ENCODE measurements at places on chromosomes 12 and 14.

DNA sequence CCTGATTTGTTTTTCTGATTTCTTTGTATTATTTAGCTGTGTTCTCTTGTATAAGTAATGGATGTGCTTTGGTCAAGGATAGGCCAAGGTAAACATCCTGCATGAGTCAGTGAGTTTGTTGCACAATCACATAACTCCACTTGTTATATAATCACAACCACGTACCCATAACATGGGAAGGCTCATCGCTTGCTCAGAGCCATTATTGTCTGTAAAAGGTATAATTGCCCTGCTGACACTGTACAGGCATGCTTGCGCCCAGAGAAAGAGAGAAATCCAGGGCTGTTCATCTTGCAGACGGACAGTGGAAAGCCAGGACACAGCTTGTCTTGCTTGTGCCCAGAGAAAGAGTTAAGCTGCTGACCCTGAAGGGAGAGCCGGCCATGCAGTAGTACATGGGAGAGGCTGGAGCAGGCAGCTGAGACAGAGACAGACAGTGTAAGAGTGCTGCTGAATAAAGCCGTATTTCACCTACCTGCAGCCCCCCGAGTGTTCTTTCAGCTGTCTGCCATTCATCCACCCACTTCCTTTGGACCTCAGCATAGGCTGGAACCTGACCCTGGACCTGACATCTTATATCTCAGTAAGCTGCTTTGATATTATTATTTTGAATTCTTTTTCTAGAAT is 174.7 kb upstream of the DAAM1 start:
- DNase-seq: peak; percentile 2

- no peak for DNase-seq
These were observed 64.6 kb downstream of the BEGAIN start for GRCh38 chr14:100522616-100523099.

DNA sequence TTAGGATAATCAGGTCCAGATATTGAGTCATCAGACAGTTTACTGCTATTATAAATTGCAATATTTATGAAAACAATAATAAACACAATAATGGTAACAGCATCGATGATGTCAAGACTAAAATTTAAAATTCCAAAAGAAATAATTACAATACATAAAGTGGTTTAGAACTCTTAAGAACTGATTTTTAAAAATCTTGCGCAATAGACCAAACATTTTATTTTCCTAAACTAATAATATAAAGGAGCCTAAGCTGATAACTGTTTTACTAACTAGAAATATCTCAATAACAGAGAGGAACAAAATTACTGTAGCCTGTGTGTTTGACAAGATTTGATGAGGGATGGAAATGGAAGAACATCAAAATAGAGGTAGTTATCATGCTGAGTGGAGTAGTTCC is 93.9 kb upstream of the TRHDE start:
- DNase-seq: no peak

- no peak for DNase-seq
These were observed 78.0 kb upstream of the SSTR1 start for GRCh38 chr14:38129705-38130104.

GRCh38 chr12:102479939-102480338 is 424 bp downstream of the IGF1 start:
- DNase-seq: no peak

GRCh38 chr12:26097046-26097878 is 27.6 kb downstream of the BHLHE41 start:
- peak; percentile 89 for DNase-seq

- no peak for DNase-seq
These were observed 41.7 kb downstream of the TSPAN11 start for GRCh38 chr12:30968211-30968610.

GRCh38 chr14:87686746-87687145 is 306.2 kb downstream of the GALC start:
- no peak for DNase-seq

GRCh38 chr14:25113394-25113793 is 63.4 kb upstream of the STXBP6 start:
- DNase-seq: no peak

DNA sequence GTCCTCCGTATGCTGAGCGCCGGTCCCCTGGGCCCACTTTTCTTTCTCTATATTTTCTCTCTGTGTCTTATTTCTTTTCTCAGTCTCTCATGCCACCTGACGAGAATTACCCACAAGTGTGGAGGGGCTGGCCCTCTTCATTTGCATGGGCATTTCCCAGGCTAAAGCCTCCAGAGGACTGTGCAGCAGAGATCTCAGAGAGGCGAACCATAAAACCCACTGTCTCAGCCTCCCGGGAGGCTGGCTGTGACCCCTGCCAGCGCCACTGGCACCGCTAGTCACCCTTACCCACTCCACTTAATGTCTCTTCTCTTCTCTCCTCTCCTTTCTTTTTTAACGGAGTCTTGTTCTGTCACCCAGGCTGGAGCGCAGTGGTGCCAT is 7.1 kb upstream of the SERPINA9 start:
- no peak for DNase-seq

- DNase-seq: no peak
These were observed 25.0 kb upstream of the GSG1 start for GRCh38 chr12:13128291-13128965.

DNA sequence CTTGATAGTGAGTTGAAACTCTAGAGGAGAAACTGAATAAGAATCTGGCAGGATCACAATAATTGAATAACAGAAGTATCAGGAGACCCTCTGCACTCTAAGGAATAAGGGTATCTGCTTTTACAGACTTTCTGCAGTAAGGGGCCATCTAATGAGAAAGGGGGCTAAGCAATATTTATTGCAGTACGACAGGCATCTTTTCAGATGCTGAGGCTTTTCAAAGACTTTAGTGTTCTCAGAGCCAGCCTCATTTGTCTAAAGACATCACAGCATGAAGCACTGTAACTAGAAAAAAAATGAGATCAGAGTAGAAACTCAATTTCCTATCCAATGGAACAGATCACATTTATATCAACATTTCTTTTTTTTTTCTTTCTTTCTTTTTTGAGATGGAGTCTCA is 22.2 kb downstream of the PPTC7 start:
- DNase-seq: no peak

GRCh38 chr12:121033625-121034349 is 5.3 kb downstream of the OASL start:
- DNase-seq: peak; percentile 70

DNA sequence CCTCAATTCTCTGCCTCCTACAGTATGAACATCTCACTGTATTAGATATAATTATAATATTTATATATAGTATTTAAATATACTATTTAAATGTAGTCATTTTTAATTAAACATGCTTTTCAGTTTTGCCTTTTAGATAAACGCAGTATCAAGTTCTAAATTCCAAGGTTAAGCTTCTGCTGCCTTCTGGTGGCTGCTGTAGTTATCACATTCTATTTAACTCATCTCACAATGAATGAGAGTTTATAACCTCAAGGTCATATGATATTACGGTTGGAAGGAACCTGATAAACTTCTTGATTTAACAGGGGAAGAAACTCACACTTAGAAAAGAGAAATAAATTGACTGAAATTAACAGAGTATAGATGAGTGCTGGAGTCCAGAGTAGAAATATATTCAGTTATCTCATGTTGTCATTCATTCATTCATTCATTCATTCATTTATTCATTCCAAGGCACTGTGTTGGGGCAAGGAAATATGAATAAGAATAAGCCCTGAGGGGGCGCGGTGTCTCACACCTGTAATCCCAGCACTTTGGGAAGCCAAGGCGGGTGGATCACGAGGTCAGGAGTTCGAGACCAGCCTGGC is 31.9 kb downstream of the GUCY2C start:
- peak; percentile 50 for DNase-seq

GRCh38 chr14:61296151-61296550 is 15.0 kb upstream of the TMEM30B start:
- no peak for DNase-seq

GRCh38 chr14:59190372-59190771 is 1.9 kb downstream of the DAAM1 start:
- peak; percentile 18 for DNase-seq

- DNase-seq: peak; percentile 53
These were observed 498 bp downstream of the RACGAP1 start for GRCh38 chr12:50024805-50025186.

DNA sequence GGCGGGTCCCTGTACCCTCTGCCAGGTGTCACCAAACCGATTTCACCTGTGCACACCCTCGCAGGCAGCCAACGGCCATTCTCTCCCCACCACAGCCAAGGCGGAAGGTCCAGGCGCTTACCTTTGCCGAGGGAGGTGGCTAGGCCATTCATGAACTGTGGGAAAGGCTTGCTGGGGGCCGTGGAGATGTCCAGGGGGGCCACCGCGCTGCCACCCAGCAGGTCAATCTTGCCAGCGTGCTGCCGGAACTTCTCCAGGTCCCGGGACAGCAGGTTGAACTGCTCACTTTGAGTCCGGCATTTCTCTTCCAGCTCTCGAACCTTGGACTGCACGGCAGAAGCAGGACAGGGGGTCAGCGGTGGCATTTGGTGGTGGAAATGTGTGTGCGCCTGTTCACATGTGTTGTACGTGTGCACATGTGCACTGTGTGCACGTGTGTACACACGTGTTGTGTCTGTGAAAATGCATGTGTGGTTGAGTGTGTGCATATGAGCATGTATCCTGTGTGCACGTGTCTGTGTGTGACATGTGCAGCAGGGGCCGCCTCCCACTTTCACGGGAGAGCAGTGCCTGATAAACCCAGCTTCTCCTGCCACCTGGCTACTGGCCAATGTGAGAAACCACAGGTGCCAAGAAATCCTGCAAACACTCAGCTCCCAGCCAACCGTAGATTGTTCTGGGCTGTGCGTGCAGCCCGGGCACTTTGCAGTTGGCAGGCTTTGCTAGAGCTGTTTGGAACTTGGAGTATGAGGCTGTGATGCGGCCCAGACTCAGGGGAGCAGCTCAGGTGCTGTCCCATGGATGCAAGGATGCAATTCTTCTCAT is 118.9 kb downstream of the PIWIL1 start:
- DNase-seq: no peak

GRCh38 chr12:103679421-103680170 is 92.5 kb downstream of the STAB2 start:
- no peak for DNase-seq
